ENCODE measurements at places on chromosomes 1 and 21.

DNA sequence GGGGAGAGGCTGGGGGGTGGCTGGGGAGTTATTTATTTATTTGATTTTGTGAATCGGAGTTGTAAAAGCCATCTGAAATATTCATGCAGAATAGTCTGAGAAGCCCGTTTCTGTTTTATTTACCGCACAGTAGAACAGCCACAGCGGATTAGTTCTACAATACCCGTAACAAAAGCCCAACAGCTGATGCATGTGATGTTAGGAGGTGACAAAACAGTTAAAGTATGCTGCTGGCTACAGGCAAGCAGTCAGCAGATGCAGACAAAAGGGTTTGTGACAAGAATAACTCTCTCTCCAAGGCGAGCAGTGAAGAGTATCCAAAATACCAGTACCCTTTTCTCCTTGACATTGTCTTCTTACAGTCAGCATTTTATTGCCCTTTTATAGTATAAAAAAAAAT lies 42.0 kb downstream of the PROX1 start:
- DNase-seq: no peak

DNA sequence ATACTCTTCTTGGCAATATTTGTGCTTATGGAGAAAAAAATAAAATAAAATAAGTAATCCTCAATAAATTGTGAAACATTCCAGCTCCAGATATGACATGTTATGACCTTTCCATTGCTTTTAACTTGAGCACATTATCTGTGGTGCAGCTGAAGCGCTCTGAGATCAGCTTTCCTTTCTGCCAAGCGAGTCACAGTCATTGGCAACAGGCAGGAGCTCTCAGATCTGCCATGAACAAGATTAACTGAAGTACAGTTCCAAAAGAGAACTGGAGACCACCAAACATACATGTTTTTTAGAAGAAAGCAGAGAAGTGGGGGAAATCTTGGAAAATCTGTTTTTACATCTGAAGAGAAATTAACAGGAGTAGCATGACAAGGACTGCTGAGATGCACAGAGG lies 89.2 kb upstream of the DSCAM start:
- DNase-seq: no peak

- no peak for DNase-seq
Observed at GRCh38 chr1:186014370-186015037, 280.3 kb downstream of the HMCN1 start.

GRCh38 chr1:21662426-21663247 lies 6.5 kb downstream of the RAP1GAP start:
- no peak for DNase-seq

GRCh38 chr1:32754317-32755097 lies 51.9 kb upstream of the SYNC start:
- DNase-seq: peak; percentile 43

DNA sequence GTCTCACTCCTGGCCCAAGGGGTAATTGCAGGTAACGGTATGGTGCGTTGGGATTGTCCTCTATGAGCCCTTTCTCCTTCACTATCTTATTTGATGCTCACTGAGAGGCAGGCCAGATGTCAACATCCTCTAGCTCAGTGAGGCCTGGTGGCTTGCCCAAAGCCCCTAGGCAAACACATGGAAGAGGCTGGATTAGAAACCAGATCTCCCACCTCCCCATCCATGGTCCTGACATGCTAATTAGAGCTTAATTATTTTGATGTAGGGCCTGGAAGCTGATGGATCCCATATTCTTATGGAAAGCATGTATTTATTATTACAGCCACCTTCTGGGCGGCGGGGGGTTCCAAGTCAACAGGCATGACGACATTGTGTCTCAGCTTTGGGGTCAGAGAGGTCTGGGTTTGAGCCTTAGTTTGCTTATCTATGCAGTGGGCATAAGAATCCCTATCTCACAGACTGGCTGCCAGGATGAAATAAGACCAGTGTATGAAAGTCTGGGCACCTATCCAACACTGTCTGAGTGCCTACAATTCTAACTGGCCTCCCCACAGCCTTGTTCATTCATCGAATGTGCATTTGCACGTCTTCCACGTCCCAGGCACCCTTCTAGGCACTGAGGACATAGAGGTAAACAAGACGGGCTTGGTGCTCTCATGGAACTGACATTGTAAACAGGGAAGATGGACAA lies 6.2 kb downstream of the SMPDL3B start:
- no peak for DNase-seq

Measured in NCI-H1105 treated with DMSO at 0.1 percent for 48 hours (cell line).